ENCODE measurements at places on chromosomes 6 and 20.

DNA sequence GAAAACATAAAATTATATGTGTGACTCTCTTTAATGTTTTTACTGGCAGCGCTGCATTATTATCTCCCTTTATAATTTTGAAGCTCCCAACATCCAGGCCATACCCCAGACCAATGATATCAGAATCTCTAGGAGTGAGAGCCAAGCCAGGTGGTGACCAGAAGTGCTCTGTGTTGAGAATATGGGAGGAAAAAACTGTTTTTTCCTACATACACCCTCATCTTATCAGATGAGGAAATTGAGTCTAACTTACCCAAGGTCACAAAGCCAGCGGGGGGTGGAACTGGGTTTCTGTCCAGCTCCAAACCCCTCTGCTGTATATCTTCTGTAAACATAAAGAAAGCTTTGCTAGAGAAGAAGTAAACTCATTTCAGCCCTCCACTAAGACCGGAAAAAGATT lies 42.5 kb downstream of the LY86 start:
- DNase-seq = no peak

- no peak for DNase-seq
Measured at GRCh38 chr6:72286911-72287311, 335.0 kb upstream of the KCNQ5 start.

DNA sequence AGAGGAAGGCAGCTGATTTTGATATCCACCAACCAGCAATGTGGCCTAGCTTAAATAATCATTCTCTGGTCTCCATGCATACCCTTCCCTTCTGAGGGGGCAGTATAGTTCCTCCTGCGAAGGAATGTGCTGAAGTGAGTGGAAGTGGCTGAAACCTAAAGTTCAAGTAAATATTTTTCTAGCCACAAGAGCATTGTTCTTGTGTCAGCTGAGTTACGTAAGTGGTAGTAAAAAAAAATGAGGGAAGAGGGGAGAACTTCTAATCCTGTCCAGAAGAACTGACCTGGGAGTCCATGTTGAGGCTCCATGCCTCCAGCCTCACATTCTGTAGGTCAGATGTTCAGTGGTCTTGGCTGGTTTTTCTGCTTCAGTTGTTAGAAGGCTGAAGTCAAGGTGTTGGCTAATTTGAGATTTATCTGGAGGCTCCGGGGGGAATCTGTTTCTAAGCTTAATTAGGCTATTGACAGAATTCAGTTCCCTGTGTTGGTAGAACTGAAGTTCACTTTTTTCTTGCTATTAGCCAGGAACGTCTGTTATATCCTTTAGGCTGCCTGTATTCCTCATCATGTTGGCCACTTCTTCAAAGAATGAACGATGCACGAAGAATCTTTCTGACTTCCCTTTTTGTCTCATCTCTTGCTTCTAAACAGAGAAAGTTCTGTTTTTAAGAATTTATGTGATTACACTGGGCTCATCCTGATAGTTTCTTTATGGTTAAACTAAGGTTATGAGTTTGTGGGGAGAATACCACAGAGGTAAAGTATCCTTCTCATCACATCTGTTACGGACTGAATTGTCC lies 207.1 kb upstream of the PRSS16 start:
- no peak for DNase-seq

- no peak for DNase-seq
Measured at GRCh38 chr20:56205346-56205745, 43.2 kb upstream of the MC3R start.

DNA sequence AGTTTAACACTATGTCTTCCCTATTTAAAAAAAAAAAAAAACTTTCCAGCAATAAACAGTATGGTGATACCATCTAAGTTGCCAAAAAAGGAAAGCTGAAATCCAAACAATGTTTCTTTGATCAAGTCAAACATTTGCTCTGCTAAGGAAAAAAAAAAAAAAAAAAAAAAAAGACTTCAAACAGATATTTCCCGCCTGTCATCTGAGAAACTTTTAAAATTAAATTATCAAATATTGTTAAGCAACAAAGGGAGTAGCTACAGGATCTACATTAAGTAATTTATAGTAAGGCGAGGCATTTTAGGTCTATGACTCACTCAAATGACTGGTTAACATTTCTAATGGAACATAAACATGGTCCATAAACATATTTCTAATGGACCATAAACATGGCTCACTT lies 121.2 kb downstream of the DST start:
- DNase-seq = no peak

GRCh38 chr20:45157962-45158361 lies 16.7 kb upstream of the PI3 start:
- no peak for DNase-seq

GRCh38 chr20:4220352-4220751 lies 205.0 kb upstream of the RNF24 start:
- DNase-seq = no peak

DNA sequence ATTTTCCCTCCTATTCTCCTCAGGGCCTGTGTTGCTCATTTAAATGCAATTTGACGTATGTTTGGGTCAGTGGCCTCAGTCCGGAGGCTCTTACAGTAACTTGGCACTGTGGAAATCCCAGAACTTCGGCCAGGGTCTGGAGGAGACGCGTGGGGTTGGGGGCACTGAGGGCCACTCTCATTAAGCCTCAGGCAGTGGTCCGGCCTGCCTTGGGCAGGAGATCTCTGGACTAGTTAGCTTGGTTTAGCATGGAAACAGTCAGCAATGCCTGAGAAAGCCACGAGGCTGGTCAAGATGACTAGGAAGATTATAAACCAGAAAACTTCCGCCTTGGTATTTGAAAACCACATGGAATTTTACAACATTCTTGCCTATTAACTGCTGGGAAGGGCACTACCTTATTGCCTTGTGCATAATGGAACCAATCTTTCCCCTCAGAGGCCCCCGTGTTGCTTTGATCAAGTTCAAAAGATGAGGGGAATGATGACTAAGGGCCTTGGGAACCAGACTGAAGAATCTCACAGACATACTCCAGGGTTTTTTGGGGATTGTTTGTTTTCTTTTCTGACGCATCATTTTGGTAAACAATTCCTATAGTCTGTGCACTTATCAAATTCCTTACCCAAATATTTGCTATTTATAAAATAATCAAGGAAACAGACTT lies 206.0 kb upstream of the PREP start:
- no peak for DNase-seq

GRCh38 chr20:34368547-34368946 lies 5.5 kb downstream of the ITCH start:
- no peak for DNase-seq

GRCh38 chr6:18207438-18207837 lies 52.2 kb downstream of the KDM1B start:
- no peak for DNase-seq

GRCh38 chr20:62277253-62277652 lies 25.5 kb upstream of the ADRM1 start:
- no peak for DNase-seq

DNA sequence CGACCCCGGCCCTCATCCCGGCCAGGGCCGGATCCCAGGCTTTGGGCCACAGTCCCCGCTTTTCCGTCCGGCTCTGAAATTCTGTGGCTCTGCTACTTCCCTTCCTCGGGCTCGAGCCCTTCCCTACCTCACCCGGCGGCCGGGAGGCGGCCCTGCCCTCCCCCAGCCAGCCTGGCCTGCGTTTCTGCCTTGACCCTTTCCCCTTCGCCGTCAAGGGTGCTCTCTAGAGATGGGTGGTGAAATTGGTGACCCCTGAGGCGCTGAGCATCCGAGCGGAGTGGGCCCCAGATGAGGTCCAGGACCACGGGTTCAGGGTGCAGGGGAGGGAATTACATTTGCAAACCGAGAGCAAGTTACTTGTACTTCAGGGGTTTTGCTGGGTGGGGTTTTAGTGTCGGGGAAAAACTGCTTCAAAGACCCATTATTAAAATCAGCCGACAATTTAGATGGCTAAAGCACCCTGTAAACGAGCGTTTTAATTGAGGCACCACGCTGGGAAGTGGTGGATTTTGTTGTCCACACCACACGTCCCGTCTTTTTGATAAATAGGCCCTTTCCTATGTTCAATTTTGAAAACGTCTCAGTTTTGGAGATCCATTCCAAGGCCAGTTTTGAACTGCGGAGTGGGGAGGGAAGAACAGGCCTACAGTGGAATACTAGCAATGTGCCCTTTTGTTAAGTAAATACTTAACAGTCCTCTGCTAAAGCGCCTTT lies 9.9 kb downstream of the TFAP2A start:
- no peak for DNase-seq

GRCh38 chr6:89069536-89070163 lies 10.9 kb upstream of the PNRC1 start:
- DNase-seq = no peak

GRCh38 chr6:7434672-7435071 lies 45.1 kb downstream of the RIOK1 start:
- DNase-seq = no peak

DNA sequence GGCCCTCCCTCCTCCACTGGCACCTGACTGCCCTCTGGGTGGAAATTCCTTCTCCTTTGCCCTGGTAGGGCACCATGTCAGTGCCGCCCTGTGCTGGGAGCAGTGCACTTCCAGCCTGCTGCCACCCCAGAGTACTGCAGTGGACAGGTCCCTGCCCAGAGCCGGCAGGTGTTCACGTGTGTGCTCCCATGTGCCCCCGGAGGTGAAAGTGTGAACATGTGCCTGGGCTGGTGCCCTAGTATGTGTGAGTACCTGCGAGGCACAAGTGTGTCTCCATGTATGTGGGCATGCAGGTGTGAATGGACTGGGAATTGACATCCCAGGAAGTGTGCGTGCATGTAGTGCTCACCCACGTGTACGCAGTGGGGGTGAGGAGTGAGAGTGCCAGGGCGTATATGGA lies 29.4 kb downstream of the SDCBP2 start:
- DNase-seq = no peak

- DNase-seq = no peak
Measured at GRCh38 chr6:149831308-149831820, 32.8 kb downstream of the LRP11 start.

DNA sequence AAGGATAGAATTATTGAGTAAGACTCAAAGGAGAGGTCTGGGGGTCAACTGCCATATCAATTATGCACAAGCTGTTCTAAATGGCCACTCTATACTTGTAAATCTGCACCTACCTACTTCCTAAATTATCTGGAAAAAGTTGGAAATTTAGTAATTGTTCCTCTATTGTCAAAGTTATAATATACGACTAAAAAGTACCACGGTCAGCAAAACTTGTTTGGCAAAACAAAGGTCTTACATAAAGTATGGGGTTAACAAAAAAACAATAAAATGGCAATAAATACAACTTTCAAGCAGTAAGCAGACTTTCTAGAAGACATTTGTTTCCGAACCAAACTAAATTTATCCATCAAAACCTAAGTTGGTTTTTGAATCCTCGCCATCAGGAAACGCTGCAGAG lies 309.7 kb downstream of the FRK start:
- no peak for DNase-seq

GRCh38 chr6:43992783-43993644 lies 134.2 kb downstream of the MRPL14 start:
- no peak for DNase-seq

GRCh38 chr6:114063956-114064355 lies 93.0 kb upstream of the HDAC2 start:
- DNase-seq = no peak

GRCh38 chr6:41719436-41720261 lies 15.8 kb downstream of the TFEB start:
- no peak for DNase-seq

DNA sequence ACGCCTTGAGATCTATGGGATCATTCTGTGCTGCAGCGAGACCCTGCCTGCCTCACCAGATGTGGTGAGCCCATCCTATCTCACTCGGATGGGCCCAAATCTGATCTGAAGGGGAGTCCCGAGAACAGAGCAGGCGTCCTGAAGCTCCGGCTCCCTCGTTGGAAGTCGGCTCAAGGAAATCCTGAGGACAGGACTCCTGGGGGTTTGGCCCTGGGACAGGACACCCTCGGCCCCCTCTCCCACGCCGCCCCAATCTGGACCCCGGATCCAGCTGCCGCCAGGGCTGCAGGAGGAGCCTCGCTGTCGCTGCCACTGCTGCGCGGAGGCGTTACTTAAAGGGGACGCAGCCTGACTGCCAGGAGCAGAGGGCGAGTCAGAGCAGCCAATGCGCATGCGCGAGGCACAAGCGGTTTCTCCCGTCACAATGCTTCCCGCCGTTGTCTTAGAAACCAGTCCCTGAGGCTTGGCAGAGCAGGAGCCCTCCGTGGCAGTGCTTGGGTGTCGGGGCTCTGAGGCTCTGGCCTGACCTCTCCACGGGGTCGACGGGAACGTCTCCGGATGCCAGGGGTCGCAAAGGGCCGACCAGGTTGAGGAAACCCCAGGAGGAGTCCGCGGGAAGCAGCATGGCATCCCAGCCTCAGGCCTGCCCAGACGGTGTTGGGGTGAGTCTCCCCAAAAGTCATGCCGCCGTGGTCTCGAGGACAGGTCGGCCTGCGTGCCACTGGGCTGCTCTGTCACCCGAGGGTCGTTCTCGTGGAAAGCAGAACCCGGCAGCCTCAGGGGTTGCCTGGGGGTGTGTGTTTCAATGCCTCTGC lies 1567.8 kb upstream of the DEFB115 start:
- DNase-seq = peak; percentile 7

DNA sequence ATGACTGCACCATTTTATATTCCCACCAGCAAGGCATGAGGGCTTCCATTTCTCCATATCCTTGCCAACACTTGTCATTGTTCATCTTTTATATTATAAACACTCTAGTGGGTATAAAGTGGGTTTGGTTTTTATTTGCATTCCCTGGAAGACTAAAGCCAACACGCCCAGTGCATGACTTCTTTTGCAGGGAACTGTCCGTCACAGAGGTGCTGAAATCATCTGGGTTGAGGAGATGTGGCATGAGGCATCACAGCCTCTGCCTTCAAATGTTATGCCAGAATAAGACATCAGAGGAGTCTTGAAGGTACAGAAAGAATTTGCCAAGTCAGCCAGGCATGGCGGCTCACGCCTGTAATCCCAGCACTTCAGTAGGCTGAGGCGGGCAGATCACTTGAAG lies 29.9 kb upstream of the FAM210B start:
- DNase-seq = no peak

Measured in activated gamma-delta T cell treated with Interleukin-2 at 50 U/mL for 16 hours (primary cell).